Effector memory CD4-positive, alpha-beta T cell (primary cell): ENCODE measurements at places on chromosomes 6 and 20.

GRCh38 chr6:136440203-136440602 is 110.0 kb downstream of the MAP7 start:
- no peak for DNase-seq

DNA sequence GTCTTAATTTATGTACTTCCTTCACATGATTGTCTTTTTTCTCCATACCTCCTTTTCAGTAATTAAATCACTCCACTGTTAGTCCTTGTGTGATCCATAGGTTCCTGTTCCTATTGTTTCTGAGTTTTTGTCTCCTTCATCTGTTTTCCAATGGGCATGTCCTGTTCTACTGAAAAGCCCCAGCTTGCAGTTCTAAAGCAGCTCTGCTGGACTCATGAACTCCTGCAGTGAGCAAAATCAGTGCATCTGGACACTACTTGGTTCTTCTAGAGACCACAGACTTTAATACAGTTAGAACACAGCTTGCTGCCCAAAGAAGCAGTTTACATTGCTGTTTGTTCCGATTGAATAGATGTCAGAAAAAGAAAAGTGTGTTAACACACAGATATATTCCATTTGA is 593.3 kb upstream of the HS3ST5 start:
- no peak for DNase-seq

GRCh38 chr6:35428421-35429149 is 23.6 kb upstream of the FANCE start:
- DNase-seq = no peak

GRCh38 chr20:57555457-57556184 is 5.3 kb upstream of the PCK1 start:
- DNase-seq = no peak

DNA sequence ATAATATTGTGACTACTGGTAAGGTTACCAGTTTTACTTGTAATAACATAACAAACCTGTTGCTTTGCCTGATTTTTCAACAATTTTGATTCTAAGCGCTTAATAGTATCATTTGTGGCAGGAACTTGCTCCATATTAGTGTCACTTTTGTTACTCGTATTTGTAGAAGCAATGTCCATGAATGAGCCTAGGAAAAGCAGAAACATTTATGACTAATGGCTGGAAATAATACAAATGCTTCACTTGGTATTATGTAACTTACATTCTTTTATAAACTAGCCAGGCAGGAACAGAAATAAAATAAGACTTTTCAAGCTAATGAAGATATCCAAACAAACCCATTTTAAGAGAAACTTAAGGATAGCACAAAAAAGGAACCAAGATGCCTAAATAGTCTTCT is 38.9 kb downstream of the MAP3K7 start:
- DNase-seq = no peak

- peak; percentile 17 for DNase-seq
These were observed 54.4 kb upstream of the ZNF337 start for GRCh38 chr20:25750765-25751696.

DNA sequence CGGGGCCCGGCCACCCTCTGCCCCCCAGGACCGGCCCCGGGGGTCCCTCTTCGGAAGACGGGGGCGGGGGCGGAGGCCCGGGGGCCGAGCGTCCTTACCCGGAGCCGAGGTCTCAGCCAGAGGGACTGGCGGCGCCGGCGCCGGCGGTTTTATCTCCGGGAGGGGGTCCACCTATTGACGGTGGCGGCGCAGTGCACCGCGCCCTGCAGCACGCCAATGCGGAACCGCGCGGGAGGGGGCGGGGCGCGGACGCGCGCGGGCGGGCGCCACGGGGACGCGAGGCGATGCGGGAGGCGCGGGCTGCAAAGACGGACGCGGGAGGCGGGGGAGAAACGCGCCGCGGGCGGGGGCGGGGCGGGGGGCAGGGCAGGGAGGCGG is at the start of gene EEF1A2:
Gene EEF1A2, minus strand, starts transcription at position 124 of the 378 bp plus-strand sequence. CDS start 1,320 bp downstream, outside the sequence.
- peak; percentile 43 for DNase-seq

- DNase-seq = no peak
These were observed 163.2 kb upstream of the TAB2 start for GRCh38 chr6:149154261-149154821.

DNA sequence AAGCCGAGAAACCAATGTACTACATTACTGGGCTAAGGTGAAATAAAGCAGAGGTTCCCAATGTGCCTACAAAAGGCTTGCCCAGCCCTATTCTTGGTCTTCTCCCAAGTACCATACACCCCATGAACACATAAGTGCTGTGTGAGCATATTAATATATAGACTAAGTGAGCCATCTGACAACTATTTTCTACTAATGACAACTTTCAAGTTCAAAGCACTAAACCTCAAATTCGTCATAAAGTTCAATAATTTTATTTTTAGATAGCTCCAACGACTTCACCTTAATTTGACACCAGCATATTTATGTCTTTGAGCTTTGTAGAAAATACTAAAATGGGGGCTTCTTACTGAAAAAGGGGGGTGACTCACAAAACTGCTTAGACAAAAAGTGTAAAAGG is 6.7 kb downstream of the DTNBP1 start:
- DNase-seq = no peak

- DNase-seq = peak; percentile 11
These were observed 30.0 kb downstream of the KCNG1 start for GRCh38 chr20:50992733-50993457.

- DNase-seq = no peak
These were observed 8.7 kb downstream of the CCDC170 start for GRCh38 chr6:151502499-151502898.

GRCh38 chr6:79440598-79440997 is 96.6 kb downstream of the LCA5 start:
- no peak for DNase-seq

DNA sequence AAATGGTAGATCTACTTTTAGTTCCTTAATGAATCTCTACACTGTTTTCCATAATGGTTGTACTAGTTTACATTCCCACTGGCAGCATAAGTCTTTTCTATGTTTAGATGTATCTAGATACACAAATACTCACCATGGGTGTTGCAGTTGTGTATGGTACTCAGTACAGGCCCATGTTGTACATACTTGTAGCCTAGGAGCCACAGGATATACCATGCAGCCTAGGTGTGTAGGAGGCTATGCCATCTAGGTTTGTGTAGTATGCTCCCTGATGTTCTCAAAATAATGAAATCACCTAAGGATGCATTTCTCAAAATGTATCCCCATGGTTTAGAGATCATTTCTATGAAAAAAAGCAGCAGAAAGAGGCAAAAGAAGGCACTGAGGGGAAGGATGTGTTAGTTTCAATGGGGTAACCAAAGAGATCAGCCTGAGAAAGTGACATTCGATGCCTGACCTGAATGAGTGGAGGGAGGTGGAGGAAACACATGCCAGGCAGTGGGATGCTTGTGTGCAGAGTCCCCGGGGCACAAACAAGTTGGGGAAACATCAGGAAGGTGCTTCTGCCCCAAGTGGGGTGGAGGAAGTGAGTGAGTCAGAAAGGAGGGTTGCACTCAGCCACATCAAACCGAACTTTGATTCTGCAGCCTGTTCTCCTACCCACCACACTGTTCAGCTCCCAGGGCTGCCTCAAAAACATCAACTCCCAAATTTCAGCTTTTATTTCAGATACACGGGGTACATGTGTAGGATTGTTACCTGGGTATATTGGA is 191.2 kb downstream of the ZNF217 start:
- DNase-seq = no peak

DNA sequence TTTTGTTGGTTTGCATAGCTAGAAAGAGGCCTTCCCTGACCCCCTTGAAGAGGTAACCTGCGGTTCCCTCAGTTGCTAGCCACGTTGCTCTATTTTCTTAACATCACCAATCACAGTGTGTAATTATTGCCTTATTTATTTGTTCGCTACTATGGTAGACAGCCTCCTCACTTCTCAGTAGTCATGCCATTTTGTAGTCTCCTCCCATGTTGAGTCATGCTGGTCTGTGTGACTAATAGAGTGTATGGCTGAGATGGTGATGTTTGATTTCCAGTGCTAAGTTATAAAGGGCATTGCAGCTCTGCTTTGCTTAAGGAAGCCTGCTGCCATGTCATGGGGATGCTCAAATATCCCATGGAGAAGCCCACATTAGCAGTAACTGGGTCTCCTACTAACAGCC is 236.6 kb upstream of the CHD6 start:
- DNase-seq = no peak

DNA sequence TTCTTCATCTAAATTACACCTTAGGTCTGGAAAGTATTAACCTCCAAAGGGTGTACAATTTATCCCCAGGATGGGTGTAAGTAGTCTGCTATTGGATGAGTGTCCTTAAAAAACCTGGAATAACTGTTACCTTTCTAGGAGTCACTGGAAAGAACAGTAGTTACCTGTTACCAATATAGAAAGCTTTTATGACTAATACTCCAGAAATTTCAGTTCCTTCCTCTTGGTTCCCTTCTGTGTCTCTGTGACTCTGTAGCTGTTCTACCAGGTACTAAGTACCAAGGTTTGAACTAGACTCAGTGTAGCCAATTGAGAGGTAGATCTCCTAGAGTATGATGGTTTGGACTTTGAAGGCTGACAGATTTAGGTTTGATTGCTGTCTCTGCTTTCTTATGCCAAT is 47.0 kb upstream of the TBX18 start:
- no peak for DNase-seq
